ENCODE measurements at places on chromosomes 13 and 19.
A peak's percentile ranks its signal among the peaks of the same experiment; 100 is the strongest.

- no peak for DNase-seq
These were observed 530.7 kb upstream of the SLITRK1 start for GRCh38 chr13:84413016-84413415.

DNA sequence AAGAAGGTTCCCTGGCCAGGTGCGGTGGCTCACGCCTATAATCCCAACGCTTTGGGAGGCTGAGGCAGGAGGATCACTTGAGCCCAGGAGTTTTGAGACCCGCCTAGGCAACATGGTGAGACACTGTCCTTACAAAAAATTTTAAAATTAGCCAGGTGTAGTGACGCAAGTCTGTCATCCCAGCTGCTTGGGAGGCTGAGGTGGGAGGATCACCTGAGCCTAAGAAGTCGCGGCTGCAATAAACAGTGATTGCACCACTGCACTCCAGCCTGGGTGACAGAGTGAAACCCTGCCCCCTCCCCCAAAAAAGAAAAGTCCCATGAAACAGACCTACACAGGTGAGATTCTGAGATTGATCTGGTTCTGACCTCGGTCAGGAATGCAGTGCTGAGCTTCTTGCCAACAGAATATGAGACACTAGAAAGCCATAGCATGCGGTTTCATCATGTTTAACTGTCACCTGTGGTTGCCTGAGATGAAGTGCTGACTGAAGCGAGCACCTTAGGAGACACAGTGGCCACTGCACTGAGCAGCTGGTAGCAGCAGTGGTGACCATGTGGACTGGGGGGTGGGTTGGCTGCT is 2.0 kb upstream of the A1BG start:
- DNase-seq, result no peak

- no peak for DNase-seq
These were observed 455.7 kb downstream of the FGF9 start for GRCh38 chr13:22126433-22127021.

DNA sequence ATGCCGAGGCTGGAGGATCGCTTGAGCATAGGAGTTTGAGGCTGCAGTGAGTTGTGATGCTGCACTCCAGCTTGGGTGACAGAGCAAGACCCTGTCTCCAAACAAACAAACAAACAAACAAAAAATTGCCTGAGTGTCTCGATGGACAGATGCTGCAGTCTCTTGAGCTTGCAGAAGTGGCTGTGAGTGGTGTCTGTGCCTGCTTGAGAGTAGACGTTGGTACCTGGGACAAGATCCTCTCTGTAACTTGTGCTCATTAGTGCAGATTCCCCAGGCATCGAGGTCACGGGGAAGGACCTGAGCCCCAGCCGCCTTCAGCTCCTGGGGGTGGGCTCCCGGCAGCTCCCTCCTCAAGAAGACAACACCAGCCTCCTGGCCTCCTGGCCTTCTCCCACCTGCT is 8.6 kb upstream of the C5AR2 start:
- DNase-seq, result no peak

DNA sequence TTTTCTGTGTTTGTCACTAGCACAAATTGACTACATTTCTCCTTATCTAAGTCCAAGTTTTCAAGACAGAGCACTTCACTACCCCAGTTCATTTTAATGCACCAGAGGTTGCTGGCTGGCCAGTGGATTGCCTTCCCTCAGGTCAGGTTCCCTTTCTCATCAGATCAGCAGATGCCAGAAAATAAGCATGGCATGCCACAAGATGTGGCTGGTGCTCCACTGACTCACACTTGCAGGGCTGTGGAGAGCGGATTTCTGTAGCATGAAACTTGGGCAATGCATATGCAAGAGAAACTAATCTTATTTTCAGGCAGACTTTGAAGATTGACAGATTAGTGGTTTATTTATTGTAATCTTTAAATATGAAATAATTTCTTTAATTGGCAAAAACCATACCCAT is 79.5 kb downstream of the RUBCNL start:
- DNase-seq, result no peak

DNA sequence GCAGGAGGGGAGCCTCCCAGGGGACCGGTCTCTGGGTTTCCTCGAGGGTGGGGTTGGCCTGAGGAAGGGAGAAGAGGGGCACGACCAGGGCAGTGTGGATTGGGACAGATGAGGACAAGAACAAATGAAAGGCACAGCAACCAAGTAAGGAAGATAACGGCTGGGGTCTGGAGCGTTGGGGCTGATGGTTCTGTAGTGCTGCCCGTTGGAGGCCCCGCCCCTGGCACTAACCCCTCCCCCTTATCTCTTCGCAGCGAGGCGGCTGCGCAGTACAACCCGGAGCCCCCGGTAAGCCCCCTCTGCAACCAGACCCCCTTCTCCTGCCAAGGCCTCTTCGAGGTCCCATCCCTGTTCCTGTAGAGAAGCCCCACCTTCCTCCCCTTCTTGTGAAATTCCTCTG is 2.2 kb downstream of the CAPNS1 start:
- no peak for DNase-seq

GRCh38 chr13:79062291-79062690 is 343.8 kb downstream of the RBM26 start:
- no peak for DNase-seq

DNA sequence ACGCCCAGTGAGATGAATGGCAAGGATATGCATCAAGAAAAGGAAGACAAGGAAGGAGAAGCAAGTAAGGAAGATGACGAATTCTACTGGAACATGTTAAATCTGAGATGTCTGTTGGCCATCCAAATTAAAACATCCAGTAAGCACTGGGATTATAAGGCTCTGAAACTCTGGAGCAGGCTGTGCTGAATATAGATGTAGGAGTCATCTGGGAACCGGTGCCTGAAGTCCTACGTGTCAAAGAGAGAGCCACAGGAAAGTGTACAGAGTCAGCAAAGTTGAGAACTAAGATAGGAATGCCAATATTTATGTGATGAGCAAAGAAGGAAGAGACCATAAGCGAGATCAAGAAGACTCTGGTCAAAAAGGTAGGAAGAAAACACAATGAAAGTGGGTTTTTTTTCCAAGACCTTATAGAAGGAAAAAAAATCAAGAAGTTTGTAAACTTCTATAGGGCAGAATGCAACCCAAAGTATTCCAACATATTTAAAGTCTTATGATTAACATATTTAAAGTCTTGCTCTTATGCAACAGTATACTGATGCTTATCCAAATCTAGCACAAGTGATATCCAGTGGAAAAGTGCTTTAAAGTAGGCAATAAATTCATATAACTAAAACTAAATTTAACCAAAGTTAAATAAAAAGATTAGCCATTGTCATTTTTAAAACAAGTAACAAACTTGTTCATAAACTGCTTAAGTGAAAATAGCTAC is 51.2 kb upstream of the EEF1AKMT1 start:
- DNase-seq, result peak; percentile 58

DNA sequence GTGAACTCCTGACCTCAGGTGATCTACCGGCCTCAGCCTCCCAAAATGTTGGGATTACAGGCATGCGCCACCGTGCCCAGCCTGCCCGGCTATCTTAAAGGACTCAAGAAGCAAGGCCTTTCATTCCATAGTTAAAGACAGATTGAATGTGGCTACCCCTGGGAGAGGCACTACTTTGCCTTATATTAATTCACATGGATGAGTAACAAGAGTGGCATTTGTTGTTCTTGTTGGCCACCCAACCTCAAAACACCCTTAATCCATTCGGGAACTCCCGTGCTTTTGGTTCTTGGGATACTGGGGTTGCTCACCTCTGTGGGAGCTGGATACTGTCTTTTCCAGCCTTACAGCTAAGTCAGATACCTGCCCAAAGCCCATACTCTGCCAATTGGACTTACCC is 34.4 kb upstream of the ABCC4 start:
- no peak for DNase-seq

GRCh38 chr19:43534305-43534815 is 1.4 kb downstream of the ZNF575 start:
- DNase-seq, result no peak

- DNase-seq, result peak; percentile 59
These were observed at the start of gene BCL3 for GRCh38 chr19:44748426-44749254. TSS of gene BCL3 (plus strand) at chr19:44748708. CDS start at chr19:44748791, 83 bp downstream.

DNA sequence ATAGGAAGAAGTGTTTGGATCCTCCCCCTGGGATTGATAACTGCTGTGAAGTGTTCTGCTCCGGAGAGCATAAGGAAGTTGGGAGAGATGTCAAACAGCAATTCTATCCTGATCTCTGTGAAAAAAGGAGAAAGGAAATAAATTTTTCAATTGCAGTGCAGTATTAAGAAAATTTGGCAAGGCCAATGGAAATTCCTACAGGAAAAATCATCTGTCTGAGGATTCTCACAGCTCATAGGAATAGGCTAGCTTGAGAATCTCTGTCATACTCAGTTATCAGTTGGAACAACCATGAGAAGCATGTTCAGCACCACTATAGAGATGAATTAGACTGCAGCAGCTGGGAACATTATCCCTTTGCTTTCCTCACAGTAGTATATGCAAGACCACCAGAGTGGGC is 1238.9 kb upstream of the MIR17HG start:
- no peak for DNase-seq

GRCh38 chr13:109642358-109642757 is 144.0 kb downstream of the IRS2 start:
- DNase-seq, result no peak

GRCh38 chr13:54449922-54450321 is 1421.3 kb downstream of the OLFM4 start:
- DNase-seq, result no peak

DNA sequence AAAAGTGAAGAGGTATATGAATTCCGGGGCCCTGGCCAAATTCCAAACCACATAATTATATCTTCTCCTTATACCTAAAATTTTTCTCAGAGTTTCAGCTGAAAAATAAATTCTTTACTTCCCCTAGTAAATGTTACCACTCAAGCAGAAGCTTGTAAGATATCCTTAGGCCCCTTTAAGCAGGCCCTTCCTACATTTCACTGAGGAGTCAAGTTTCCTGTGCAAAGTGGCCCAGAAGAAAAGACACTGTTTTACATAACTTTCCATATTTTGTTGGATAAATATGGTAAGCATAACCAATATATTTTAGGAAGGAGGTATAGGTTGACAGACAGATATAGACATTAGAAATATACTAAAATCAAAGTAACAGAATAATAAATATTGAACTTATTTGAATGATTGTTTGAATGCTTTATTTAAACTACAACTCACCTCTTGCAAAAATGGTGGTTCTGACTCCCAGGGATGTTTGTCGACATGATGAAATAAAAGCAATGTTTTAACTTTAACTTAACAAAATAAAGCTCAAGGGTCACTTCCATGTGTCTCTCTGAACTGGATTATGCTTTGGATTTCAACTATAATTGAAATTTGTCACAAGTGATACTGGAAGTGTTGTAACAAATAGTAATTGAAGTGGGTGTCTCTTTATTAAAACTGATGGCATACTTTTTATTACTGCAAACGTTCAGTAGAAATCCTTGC is 141.2 kb downstream of the SPRY2 start:
- no peak for DNase-seq

DNA sequence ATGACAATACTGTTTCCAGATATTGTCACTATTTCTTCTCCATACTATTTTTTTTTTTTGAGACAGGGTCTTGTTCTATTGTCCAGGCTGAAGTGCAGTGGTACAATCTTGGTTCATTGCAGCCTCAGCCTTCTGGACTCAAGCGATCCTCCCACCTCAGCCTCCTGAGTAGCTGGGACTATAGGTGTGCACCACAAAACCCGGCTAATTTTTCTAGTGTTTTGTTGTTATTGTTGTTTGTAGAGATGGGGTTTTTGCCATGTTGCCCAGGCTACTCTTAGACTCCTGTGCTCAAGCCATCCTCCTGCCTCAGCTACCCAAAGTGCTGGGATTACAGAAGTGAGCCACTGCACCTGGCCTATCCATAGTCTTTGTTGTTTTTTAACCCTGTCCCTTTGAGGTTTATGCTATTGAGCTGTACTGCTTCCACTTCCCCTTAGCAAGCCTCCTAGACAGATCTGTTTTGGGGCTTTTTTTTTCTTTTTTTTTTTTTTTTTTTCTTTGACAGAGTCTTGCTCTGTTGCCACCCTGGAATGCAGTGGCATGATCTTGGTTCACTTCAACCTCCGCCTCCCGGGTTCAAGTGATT is 27.6 kb upstream of the MAP3K10 start:
- no peak for DNase-seq

- no peak for DNase-seq
These were observed 6.7 kb downstream of the RNU6-9 start for GRCh38 chr19:900043-900301.

DNA sequence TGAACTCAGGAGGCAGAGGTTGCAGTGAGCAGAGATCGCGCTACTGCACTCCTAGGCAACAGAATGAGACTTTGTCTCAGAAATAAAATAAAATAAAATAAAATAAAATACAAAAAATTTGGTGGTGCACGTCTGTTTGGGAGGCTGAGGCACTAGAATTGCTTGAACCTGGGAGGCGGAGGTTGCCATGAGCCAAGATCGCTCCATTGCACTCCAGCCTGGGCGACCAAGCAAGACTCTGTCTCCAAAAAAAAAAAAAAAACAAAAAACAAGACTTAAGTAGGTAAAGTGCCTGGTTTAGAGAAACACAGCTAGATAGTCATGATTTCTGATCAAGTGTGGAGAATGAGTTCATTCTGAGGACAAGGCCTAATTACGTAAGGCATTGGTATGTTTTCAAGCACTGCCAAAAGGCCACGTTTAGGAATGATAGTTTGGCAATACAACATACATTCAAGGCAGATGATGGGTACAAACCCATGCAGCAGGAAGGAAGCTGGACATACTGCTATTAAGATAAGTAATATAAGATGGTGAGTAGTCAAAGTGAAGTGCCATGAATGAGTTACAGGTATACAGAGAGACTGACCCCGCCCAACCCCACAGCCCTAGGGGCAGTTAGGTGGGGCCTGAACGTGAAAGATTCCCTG is 4.8 kb upstream of the UCHL3 start:
- DNase-seq, result no peak

GRCh38 chr19:7547159-7547558 is 11.6 kb downstream of the PNPLA6 start:
- no peak for DNase-seq

DNA sequence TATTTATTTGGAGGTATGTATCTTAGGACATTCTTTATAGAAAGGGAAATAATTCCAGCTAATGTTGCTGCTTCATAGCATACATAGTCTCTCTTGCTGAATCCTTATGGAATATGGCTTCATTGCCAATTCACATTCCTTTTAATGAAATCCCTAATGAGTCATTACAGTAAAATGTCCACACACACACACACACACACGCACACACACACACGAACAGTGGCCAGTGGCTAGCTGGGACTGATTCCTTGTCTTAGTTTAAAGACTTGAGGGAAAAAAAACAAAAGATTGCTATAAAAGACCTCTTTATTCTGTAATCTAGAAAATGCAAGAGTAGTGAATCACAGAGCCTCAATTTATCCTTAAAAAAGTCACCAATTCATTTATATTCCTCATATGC is 301.6 kb downstream of the SLITRK6 start:
- DNase-seq, result no peak

- no peak for DNase-seq
These were observed 465.1 kb downstream of the SLITRK5 start for GRCh38 chr13:88136098-88136790.

Measured in gastrocnemius medialis (tissue), 4 donors.